CMK (cell line): ENCODE measurements at places on chromosomes 12 and 14.

GRCh38 chr14:80575763-80576162 is 364.5 kb upstream of the DIO2 start:
- DNase-seq: no peak

DNA sequence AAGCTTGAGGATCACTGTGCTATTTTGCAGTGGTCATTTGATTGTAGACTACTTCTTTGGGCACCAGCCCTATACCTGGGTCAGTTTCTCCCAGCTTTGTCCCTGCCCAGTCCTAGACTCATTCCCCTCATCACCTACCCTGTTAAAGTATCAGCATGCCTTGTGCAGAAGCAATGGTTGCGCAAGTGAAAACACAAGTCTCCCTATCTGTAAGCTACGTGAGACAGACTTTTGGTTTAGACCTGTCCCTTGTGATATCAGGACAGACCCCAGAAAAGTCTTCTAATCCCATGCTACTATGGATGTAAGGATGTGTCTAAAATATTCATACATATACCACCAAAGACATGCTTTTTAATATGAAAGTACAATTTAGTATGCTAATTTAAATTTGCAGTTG is 88.8 kb upstream of the ATP2B1 start:
- no peak for DNase-seq

DNA sequence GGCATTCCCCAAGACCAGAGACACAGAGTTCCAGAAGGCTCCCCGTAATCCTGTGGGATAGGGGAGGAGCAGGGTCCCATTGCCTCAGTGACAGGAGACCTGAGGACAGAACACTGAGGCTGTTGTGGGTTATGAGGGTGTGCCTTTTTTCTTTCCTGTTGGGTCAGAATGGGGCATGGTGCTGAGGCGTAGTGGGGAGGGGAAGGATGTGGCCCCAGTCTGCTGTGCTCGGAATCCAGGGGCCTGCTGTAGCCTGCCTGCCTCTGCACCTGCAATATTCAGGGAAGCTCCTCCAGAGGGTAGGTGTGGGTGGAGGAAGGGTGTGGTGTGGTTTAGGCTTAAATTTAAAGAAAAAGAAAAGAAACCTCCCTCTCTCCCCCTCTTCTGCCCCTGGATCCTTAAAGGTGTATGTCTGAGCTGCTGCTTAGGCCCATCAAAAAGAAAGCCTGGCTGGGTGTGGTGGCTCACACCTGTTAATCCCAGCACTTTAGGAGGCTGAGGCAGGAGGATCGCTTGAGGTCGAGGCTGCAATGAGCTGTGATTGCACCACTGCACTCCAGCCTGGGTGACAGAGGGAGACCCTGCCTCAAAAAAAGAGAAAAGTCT is 18.7 kb downstream of the PLEKHG3 start:
- DNase-seq: no peak

GRCh38 chr14:24911324-24912109 is 138.4 kb downstream of the STXBP6 start:
- no peak for DNase-seq

DNA sequence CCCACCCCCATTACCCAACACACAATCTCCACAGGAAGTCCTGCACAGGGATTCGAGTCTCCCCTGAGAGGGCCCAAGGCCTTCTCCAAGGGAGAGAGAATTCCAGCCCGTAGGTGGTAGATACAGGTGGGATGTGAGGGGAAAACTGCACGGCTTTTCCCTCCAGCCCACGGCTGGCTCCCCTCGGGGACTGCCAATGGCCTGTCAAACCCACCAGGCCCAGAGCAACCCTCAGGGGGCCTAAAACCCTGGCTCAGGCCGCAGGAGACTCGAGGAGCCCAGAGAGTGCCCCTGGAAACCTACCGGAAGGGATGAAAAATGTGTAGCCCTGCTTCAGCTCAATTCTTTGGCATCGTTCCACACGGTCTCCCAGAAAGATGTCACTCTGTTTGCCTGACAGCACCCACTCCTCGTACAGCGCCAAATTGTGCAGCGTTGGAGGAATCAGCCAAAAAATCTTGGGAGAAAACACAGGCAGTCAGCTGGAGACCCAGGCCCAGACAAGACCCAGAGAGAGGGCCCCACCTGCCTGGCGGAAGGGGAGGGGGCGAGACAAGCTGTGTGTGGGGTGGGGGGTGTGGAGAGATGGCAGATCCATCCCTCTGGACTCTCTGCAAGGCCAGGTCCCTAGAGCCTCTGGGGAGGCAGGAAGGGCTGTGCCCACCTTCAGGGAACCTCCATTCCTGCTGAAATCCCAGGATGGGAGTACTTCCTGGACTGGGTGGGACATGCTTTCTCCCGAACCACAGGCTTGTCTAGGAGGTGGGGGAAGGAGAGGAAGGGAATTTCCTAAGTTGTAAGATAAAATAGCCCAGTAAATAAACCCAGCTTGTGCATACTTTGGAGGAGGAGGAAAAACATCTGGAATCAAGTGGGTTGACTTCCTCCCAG is 48.1 kb downstream of the KDM2B start:
- DNase-seq: no peak

GRCh38 chr14:25062022-25062321 is 12.0 kb upstream of the STXBP6 start:
- no peak for DNase-seq
